Thymus (tissue), 14 donors: ENCODE measurements at places on chromosomes 7 and 10. TPM values are rescaled to one million over a fixed set of nuclear protein-coding genes. Genes with fewer than 3 reads are reported as not detected.
A peak's percentile ranks its signal among the peaks of the same experiment; 100 is the strongest.

- DNase-seq = no peak
- no peaks in the 10 kb centered on the region for H3K36me3 ChIP-seq
Observed at GRCh38 chr7:77269360-77270093, 69.9 kb upstream of the FGL2 start.

DNA sequence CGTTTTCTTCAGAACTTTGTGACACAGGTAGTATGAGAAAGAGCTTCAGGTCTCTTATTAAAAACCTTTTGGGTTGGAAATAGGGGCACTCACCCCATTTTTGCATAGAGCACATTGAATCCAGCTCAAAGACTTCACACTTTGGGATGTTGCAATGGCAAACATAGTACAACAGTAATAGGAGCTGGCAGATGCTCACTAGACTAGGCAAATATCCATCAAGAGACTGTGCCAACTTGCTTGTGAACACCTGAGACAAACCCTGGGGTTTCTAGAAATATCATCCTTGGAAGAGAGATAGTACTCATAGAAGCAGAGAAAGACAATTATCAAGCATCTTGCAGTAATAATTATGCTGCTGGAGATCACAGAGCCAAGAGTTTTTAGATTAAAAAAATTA lies 280.0 kb downstream of the CACNA2D1 start:
- H3K27me3 ChIP-seq = no peaks in the 10 kb centered on the region
- H3K36me3 ChIP-seq = no peaks in the 10 kb centered on the region
- no peaks in the 10 kb centered on the region for H3K4me1 ChIP-seq
- H3K27ac ChIP-seq = no peak overlapping the region

- no peak overlapping the region for H3K4me3 ChIP-seq
- no peak for DNase-seq
- H3K36me3 ChIP-seq = no peaks in the 10 kb centered on the region
- H3K27me3 ChIP-seq = no peaks in the 10 kb centered on the region
- peak overlapping the region; percentile 46 for H3K27ac ChIP-seq
Observed at GRCh38 chr10:43120929-43121314, 17.3 kb upstream of the CSGALNACT2 start.

- no peaks in the 10 kb centered on the region for H3K4me1 ChIP-seq
- no peak overlapping the region for H3K27ac ChIP-seq
- no peaks in the 10 kb centered on the region for H3K36me3 ChIP-seq
Observed at GRCh38 chr10:33455029-33455428, 120.6 kb upstream of the NRP1 start.

GRCh38 chr10:49163741-49164140 lies 24.4 kb downstream of the TMEM273 start:
- DNase-seq = no peak
- no peak overlapping the region for H3K4me3 ChIP-seq
- no peaks in the 10 kb centered on the region for H3K36me3 ChIP-seq
- no peak overlapping the region for H3K27ac ChIP-seq

- H3K27me3 ChIP-seq = no peaks in the 10 kb centered on the region
- H3K4me3 ChIP-seq = no peak overlapping the region
- peaks cover 41% of the 10 kb centered on the region for H3K4me1 ChIP-seq
- no peaks in the 10 kb centered on the region for H3K36me3 ChIP-seq
Observed at GRCh38 chr7:26538216-26538615, 246.6 kb downstream of the SNX10 start.

DNA sequence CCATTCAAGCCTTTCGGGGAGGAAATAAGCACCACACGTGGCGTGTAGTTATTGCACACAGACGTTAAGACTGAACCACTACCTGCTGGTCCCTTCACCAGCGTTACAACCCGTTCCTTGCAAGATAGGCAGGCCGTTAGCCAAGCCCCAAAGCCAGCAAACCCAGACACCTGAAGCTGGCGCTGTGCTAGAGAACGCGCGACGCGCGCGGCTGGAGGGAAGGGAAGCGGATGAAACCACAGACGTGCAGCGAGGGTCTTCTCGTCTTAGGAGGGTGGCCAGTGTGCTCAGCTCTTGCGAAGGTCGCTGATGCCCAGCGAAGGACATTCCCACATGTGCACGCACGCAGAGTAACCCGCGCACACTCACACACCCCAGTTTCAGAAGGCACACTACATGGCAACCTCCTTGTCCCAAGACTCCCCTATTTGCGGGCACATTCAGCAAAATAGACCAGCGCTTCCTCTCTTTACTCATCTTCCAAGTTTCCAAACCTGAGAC lies 980 bp downstream of the TMEM26 start:
- peak overlapping the region; percentile 47 for H3K4me3 ChIP-seq
- no peaks in the 10 kb centered on the region for H3K27me3 ChIP-seq
- peak; percentile 40 for DNase-seq
- H3K27ac ChIP-seq = peak overlapping the region; percentile 53

DNA sequence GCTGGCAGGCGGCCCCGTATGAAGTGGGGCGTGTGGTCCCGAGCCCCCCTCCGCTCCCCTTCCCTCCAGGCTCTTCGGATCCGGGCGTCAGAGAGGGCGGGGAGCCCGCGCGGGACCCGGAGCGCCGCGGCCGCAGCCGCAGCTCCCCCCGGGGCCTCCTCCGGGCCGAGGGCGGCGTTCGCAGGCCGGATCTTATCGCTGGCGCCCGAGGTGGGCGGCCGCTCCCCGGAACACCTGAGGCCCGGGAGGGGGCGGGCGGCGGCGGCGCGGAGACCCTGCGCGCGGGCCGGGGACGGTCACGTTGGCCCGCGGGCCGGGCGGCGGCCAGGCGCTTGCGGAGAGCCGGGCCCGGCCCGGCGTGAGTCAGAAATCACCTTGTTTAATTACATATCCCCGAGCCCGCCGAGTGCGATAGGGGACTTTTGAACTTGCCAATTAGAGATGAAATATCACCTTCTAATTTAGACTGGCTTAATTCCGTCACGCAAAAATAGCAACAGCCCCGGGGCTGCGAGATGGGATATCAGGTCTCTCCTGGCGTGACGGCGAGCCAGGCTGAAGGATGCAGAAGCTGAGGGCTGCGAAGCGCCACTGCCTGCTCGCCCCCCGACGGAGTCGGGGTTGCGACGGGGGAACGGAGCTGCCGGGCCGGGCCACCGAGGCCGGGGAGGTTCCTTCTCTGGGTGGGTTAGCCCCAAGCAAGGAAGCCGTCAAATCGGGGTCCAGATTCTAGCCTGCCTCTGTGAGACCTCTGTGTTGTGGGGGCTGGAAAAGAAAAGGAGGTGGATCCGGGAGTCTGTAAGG lies 43.4 kb downstream of the LDB3 start:
- H3K27me3 ChIP-seq = no peaks in the 10 kb centered on the region
- H3K27ac ChIP-seq = peak overlapping the region; percentile 58
- H3K36me3 ChIP-seq = no peaks in the 10 kb centered on the region
- peak overlapping the region; percentile 85 for H3K4me3 ChIP-seq
- no peak for DNase-seq
- H3K4me1 ChIP-seq = no peaks in the 10 kb centered on the region

VCL gene
- total RNA-seq = 12.0 TPM

GRCh38 chr10:118922226-118922625 lies 107.3 kb upstream of the NANOS1 start:
- no peak for DNase-seq
- no peak overlapping the region for H3K4me3 ChIP-seq
- no peaks in the 10 kb centered on the region for H3K36me3 ChIP-seq
- peaks cover 3% of the 10 kb centered on the region for H3K27me3 ChIP-seq

DNA sequence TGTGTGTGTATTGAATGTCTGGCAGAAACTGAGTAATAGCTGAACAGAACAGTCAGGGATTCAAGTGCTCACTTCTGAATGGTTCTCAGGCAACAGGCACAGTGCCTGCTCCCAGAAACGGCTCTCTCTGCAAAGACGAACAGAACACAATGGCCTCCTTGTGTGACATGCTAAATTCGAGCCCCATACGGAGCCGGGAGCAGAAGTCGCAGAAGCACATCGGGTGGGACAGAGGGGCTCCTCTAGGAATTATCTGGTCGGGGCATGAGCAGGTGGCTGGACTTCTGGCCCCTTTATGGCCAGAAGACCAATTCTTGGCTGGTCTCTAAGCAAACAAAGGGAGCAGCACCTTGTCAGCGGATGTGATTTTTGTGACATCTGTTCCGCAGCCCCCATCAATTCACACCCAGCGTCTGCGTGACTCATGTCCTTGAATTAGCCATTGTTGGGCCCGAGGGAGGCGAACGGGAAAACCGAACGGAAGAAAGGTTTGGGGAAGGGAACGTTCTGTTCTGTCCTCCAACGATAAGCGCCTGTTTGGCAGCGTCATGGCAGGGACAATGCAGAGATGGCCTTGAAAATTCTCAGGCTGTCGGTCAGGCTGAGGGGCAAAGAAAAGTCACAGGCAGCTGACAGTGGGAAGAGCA lies 47.3 kb upstream of the NPTX2 start:
- H3K27me3 ChIP-seq = peaks cover 2% of the 10 kb centered on the region
- DNase-seq = no peak
- no peak overlapping the region for H3K4me3 ChIP-seq
- H3K27ac ChIP-seq = no peak overlapping the region

- no peak overlapping the region for H3K27ac ChIP-seq
- no peaks in the 10 kb centered on the region for H3K27me3 ChIP-seq
- no peaks in the 10 kb centered on the region for H3K4me1 ChIP-seq
- H3K4me3 ChIP-seq = no peak overlapping the region
- no peak for DNase-seq
- no peaks in the 10 kb centered on the region for H3K36me3 ChIP-seq
Observed at GRCh38 chr10:34584164-34584563, 230.9 kb downstream of the PARD3 start.

DNA sequence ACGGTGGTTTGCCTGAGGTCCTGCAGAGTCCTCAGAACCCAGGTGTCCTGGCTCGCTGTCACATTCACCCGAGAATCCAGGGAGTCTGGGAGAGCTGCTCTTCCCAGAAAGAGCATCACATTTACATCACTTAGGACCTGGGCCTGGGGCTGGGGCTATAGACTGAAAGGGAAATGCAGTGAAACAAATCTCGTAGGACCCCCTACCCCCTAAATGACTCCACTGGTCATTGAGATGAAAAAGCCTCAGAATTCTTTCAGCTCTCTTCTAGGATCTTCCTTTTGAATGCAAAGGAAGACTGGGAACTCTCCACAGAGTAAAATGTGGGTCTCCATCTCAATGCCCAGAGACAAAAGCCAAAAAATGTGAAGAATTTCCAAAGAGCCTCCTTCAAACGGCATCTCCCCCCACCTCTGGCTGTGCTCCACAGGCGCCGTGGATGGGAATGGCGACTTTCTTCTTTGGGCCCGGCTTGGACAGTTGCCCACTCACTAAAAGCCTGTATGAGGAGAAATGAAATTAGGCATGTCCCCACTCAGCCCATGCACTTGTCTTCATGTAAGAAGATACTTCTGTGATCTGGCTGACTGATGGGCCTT lies 49.0 kb upstream of the PODXL start:
- no peaks in the 10 kb centered on the region for H3K36me3 ChIP-seq
- H3K27me3 ChIP-seq = peaks cover 3% of the 10 kb centered on the region
- H3K27ac ChIP-seq = no peak overlapping the region
- H3K4me3 ChIP-seq = no peak overlapping the region

FGFBP3 gene
- total RNA-seq = 0.52 TPM

MET gene
- 1.4 TPM for total RNA-seq

DNA sequence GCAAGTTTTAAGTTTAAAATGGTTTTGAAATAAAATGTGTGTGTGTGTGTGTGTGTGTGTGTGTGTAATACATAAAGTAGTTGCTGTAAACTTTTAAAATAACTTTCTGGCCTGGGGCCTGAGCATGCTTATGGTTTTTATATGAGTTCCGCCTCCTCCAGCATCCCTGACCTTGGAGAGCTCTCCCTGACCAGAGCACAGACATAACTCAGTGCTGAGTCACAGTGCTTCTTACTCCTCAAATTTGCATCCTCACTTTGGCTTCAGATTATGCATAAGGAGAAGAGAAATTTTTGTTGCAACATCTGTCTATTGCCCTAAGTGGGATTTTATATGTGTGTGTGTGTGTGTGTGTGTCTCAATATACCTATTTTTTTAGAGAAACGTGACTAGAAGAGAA lies 200.8 kb downstream of the ELMO1 start:
- no peaks in the 10 kb centered on the region for H3K4me1 ChIP-seq
- H3K36me3 ChIP-seq = peaks cover 4% of the 10 kb centered on the region
- DNase-seq = no peak
- no peaks in the 10 kb centered on the region for H3K27me3 ChIP-seq
- no peak overlapping the region for H3K4me3 ChIP-seq
- H3K27ac ChIP-seq = no peak overlapping the region

DNA sequence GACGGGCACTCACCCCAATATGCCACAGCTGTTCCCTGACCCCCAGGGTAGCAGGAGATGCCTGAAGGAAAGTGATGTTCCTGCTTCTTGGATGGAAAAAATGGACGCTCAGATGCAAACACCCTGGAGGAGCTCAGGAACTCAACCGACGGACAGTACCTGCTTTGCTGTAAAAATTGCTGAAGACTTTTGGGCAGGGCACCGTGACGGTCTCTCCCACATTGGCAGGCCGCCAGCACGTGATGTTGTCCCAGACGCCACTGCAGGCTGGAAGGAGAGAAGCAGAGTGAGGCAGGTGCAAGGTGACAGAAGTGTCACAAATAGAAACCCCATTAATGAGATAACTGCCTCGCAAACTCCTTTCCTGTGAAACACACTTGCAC lies 35.0 kb downstream of the VIPR2 start:
- peaks cover 16% of the 10 kb centered on the region for H3K36me3 ChIP-seq
- H3K27me3 ChIP-seq = peaks cover 18% of the 10 kb centered on the region

DNA sequence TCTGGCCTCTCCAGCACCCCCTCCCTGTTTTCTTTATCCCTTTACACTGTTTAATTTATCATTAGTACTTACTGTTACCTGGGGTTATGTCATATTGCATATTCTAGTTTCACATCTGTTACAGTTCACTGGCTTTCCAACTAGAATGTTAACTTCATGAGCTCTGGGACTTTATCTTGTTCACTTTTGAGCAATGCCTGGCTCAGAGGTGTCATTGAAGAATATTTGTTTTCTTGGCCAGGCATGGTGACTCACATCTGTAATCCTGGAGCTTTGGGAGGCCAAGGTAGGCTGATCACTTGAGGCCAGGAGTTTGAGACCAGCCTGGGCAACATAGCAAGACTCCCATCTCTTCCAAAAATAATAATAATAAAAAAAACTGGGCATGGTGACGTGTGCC lies 40.7 kb downstream of the LRGUK start:
- H3K36me3 ChIP-seq = no peaks in the 10 kb centered on the region
- H3K4me3 ChIP-seq = no peak overlapping the region
- H3K27ac ChIP-seq = no peak overlapping the region
